ENCODE measurements at places on chromosomes 3 and 15.

DNA sequence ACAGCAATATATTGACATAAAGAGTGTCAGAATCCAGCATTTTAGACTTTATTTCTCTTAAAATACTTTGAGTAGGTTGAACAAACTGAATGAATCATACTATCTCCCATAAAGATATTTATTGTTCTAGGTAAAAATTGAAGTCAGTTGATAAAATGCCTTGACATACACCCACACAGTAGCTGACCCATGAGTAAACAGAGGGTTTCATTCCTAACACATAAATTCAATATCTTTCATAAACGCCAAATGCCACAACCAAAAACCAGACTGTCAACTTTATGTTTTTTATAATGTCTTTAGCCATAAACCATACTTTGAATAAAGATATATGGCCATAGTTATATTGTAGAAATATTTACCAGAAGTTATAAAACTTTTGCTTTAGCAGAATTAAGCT, 742.4 kb downstream of the NAALADL2 start:
- DNase-seq: no peak

GRCh38 chr15:69914960-69915359, 182.8 kb downstream of the TLE3 start:
- DNase-seq: no peak

DNA sequence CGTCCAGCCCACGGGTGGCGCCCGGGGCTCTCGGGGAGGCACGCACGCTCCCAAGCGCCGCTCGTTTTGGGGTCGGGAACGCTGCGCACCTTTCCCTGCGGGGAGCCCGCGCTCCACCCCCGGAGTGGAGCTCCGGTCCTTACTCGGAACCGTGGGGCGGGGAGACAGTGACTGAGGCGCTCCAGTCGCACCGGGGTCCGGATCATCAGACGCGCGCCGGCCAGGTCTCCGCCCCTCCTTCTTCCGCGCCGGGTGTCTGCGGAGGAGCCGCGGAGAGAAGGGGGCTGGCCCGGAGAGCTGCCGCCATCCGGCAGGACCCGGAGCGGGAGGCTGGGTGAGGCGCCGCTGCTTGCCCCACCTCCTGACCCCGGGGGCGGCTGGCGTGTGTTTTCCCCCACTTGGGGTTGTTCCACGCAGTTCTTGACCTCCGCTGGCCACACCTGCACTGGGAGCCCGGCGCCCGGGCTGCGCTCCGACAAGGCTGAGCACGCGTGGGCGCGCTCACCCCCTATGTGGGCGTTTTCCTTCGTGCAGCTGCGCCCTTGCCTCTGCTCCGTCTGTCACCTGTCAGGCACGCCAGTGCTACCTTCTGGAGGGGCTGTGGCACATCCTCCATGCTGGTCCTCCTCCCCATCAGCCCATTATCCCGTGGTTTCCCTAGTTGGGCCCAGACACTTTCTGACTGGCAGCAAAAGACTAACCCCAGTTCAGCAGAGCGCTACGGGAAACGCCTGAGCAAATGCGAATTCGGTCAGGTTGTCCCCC, at the start of gene MCF2L2:
Gene MCF2L2, minus strand, starts transcription at position 173 of the 765 bp plus-strand sequence. CDS start 642 bp downstream, outside the sequence.
- DNase-seq: peak; percentile 31

DNA sequence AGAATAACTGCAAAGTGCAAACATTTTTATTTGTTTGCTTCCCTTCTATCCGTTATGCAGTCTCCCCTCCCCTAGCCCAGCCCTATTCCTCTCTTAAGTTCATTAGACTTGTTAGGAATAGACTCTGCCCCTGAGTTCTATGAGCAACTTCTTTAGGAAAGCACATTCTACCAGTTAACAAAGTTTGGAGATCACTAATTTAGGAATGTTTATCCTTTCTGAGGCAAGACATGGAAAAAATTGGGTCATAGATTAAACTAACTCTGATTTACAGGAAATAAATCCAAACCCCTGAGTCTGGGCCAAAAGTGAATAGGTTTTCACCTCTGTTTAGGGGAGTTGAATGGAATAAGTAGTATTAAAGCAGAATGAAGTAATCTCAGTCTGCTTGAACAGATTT, 34.4 kb downstream of the C3orf80 start:
- DNase-seq: no peak

- peak; percentile 68 for DNase-seq
These were observed at the start of gene HDC for GRCh38 chr15:50265620-50266019. TSS of gene HDC (minus strand) at chr15:50265726. CDS start at chr15:50265623, 103 bp downstream.

- no peak for DNase-seq
These were observed 284.5 kb upstream of the MME start for GRCh38 chr3:154795582-154795981.

DNA sequence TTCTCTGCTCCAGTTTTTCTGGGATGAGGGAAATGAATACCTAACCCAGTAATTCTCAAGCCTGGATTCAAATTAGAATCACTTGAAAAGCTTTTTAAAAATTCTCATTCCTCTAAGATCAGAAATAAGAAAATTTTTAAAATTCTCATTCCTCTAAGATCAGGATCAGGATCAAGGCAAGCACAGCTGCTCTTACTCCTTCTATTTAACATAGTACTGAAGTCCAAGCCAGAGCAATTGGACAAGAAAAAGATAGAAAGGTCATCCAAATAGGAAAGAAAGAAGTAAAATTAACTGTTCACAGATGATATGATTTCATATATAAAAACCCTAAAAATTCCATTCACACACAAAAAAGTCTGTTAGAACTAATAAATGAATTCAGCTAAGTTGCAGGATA, 24.2 kb upstream of the CLRN1 start:
- DNase-seq: no peak

GRCh38 chr3:58563386-58564035, 13.7 kb downstream of the FAM107A start:
- DNase-seq: no peak

- DNase-seq: no peak
These were observed 233.1 kb downstream of the THRB start for GRCh38 chr3:24261521-24261920.

DNA sequence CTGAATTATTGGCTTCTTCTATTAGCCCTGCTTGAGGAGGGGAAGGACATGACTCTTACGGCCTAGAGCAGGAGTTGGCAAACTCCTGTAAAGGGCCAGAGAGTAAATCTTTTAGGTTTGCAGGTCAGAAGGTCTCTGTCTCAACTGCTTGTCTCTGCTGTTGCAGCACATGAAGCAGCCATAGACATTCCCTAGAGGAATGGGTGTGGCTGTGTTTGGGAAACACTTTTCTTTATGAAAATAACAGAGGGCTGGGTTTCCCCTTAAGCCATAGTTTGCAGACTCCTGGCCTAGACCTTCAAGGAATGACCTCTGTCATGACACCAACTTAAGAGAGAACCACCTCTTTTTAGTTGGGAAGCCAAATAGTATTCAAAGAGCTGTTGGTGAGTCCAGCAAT, 10.3 kb downstream of the TRAK1 start:
- no peak for DNase-seq

DNA sequence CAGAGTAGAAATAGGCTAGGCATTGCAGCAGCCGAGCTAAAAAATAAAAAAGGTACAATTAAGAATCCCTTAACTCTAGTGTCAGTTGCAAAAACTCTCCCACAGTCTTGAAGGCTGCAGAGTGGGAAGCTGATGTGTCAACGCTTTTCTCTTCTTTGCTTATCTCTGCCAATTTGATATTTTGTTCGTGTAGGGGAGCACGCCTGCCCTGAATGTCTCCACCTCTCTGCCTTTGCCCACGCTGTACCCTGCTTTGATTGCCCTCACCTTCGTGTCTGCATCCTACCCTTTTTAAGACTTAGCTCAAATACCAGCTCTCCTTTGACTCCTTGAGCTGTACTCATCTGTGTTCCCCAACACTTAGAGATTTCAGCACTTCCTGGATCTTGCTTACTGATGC, 155.4 kb upstream of the CADPS start:
- no peak for DNase-seq

GRCh38 chr15:23038726-23039142, 635 bp downstream of the TUBGCP5 start:
- DNase-seq: no peak

GRCh38 chr15:88905576-88905975, 7.6 kb downstream of the MFGE8 start:
- DNase-seq: no peak

GRCh38 chr15:89814112-89814742, 425 bp downstream of the ANPEP start:
- no peak for DNase-seq

GRCh38 chr3:124297062-124297980, 305.4 kb upstream of the ROPN1 start:
- DNase-seq: peak; percentile 8

DNA sequence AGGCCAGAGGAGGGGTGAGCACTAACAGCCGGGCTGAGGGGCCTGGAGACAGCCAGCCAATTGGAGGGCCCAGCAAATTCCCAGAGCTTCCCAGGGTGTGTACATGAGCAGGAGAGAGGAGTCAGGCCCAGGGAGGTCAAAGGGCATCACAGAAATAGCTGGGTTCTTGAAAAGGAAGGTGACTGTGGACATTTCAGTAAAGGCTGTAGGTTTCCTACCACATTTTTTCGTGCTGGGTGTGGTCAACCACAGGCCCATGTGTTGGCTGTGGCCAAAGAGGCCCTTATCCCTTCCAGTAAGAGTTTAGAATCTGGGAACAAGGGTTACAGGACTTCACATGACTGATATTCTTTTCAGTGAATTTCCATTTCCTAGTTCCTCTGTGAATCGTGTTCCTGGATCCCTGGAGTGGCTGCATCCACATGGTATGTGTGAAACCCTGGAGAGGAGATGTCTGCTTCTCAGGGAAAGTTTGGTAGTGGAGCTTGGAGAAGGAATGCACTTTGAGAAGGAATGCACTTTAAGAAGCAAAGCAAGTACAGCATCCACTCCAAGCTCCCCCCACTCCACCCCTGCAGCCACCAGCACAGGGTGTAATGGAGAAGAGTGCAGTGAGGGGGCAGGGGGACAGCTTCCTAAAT, 73.2 kb upstream of the HEG1 start:
- DNase-seq: no peak

GRCh38 chr3:88311826-88312225, 162.1 kb downstream of the C3orf38 start:
- DNase-seq: no peak

GRCh38 chr3:23242106-23242505, 39.0 kb downstream of the UBE2E2 start:
- DNase-seq: no peak

- DNase-seq: no peak
These were observed 103.9 kb downstream of the FBN1 start for GRCh38 chr15:48541341-48542278.

GRCh38 chr3:194142156-194142910, 6.4 kb downstream of the HES1 start:
- peak; percentile 58 for DNase-seq

- no peak for DNase-seq
These were observed 16.7 kb downstream of the MEIS2 start for GRCh38 chr15:37083610-37084009.

DNA sequence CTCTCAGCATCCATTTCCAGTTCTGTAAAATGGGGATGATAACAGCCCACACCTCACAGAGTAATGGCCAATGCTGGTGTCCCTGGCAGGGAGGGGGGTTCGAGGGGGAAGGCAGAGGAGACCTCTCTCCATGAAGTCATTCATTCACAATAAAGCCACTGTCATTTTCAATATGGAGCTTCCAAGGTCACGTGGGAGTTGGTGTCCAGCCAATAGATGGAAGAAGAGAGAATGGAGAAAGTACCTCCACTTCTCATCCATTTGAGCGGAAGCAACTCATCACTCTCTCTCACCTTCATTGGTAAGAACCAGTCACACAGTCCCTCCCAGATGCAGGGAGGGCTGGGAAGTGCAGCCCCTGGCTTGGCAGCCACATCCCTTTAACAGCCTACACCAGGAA, 14.9 kb upstream of the RBSN start:
- DNase-seq: no peak

GRCh38 chr15:82183121-82184031, 79.2 kb downstream of the EFL1 start:
- DNase-seq: no peak

- no peak for DNase-seq
These were observed 3.0 kb downstream of the ROBO2 start for GRCh38 chr3:77042882-77043281.

- no peak for DNase-seq
These were observed 48.3 kb upstream of the C3orf80 start for GRCh38 chr3:160176923-160177322.

DNA sequence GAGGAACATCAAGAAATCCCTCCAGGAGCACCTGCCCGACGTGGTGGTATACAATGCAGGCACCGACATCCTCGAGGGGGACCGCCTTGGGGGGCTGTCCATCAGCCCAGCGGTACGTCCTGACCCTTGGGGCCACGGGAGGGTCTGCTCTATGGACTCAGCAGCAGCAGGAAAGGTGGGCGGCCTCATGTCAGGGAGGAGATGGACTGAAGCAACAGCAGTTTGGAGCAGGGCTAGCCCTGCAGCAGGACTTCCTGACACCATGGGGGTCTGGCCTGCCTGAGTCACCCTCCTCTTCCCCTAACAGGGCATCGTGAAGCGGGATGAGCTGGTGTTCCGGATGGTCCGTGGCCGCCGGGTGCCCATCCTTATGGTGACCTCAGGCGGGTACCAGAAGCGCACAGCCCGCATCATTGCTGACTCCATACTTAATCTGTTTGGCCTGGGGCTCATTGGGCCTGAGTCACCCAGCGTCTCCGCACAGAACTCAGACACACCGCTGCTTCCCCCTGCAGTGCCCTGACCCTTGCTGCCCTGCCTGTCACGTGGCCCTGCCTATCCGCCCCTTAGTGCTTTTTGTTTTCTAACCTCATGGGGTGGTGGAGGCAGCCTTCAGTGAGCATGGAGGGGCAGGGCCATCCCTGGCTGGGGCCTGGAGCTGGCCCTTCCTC, 24.2 kb downstream of the HDAC11 start:
- DNase-seq: no peak

DNA sequence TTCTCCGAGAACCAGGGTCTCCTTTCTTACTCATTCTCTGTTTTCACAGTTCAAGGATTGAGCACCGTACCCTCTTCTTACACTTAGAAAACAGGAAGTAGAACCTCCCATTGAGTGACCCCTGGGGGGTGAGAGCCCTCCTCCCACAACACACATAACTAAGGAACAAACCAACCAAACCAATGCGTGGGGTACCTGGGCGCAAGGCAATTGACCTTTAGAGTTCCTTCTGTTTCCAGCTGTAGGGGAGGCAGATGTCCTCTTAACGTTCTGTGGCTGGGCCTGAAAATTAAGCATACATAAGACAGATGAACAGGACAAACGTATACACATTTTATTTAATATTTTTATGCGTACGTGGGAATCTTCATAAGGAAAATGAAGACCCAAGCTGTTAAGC, 33.5 kb upstream of the TIMP4 start:
- DNase-seq: no peak

- no peak for DNase-seq
These were observed 19.1 kb upstream of the PXYLP1 start for GRCh38 chr3:141212555-141212954.

- no peak for DNase-seq
These were observed 27.6 kb downstream of the FAM3D start for GRCh38 chr3:58639001-58639400.

DNA sequence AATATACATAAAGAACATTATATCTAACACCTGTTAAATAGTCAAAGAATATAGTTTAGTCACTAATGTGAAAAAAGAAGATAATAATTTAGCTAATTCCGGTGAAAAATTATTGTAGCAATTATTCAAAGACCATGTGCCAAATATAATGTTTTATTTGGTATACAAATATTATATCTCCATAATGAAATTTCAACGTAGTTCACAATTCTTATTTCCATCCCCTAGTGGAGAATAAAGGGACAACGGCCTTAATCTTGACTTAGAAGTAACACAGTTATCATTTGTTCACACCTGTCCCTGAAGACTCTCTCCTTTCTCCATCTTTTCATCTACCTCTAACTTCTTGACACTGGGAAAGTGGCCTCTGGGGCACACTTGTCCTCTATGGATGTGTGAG, 213.4 kb downstream of the ERC2 start:
- DNase-seq: no peak

- no peak for DNase-seq
These were observed 213.7 kb upstream of the HES1 start for GRCh38 chr3:193922034-193922774.
